ENCODE measurements at places on chromosomes 6 and 20.

GRCh38 chr20:25269057-25269832 is 21.4 kb downstream of the PYGB start:
- no peak for DNase-seq

GRCh38 chr6:43770372-43771209 is 580 bp downstream of the VEGFA start:
- DNase-seq, result no peak

DNA sequence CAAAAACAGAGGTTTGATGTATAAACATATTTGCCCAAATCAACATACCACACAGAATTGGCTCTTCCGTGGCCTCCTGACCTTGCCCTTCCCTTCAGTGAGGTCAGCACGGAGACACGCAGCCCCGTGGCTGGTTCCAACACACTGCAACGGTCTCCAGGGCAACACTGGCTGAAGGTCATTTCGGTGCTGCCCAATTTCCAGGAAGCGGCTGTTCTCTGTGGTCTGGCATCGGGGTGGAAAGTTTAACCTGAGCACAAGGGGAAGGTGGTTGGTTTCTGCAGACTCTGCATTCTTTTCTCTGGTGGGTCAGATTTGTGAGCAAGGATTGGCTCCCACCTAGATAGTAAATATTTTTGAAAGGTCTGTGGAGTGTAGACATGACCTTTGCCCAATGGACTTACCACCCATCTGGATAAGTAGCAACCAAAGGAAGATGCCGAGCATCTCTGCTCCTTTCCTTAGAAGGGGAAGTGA is 177.6 kb upstream of the PHACTR1 start:
- DNase-seq, result no peak

GRCh38 chr20:62103508-62104233 is 18.6 kb upstream of the LSM14B start:
- no peak for DNase-seq

DNA sequence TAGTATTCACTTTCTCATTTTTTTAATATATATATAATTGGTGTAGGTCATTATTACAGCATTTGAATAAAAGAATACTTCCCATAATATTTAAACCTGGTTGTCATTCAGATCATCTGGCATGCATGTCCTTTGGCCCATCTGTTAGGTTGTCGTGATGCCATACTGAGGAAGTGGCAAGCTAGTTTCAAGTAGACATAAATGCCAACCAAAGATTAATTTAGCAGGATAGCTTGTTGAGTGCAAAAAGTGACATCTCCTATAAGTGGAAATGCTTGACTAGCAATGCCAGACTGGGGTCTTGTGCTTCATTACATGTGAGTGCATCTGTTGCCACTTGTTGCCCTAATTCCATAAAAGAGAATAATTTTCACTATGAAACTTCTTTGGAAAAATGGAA is 1044.7 kb downstream of the GRIK2 start:
- DNase-seq, result no peak

GRCh38 chr6:159691963-159692287 is 1.1 kb downstream of the SOD2 start:
- DNase-seq, result no peak

- DNase-seq, result no peak
Measured at GRCh38 chr6:53922539-53922981, 127.8 kb downstream of the LRRC1 start.

- no peak for DNase-seq
Measured at GRCh38 chr6:149362289-149362688, 37.8 kb upstream of the SUMO4 start.

DNA sequence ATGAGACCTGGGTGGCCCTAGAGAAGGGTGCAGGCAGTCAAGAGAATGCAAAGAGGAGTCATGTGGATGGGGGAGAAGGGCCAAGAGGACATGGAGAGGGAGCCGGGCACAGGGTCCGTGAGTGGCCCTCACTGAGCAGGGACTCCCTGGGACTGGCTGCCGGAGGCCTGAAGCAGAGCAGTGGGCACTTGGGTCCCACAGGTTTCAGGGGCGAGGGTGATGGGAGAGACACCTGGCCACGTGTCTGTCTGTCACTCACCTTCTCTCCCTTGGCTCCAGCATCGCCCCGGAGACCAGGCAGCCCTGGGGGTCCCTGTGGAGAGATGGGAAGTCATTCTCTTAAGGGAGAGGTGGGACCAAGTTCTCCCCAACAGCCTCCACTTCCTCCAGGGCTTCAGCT is 25.5 kb downstream of the COL11A2 start:
- DNase-seq, result no peak
